Stimulated activated naive CD8-positive, alpha-beta T cell treated with anti-CD3 and anti-CD28 coated beads, Interleukin-15, amount 100 ng/mL, for 72 hours (primary cell): ENCODE measurements at places on chromosomes 6 and 20.

- no peak for DNase-seq
Observed at GRCh38 chr6:161796681-161797080, 522.8 kb upstream of the AGPAT4 start.

GRCh38 chr6:134026597-134026996 lies 25.8 kb downstream of the SLC2A12 start:
- no peak for DNase-seq

DNA sequence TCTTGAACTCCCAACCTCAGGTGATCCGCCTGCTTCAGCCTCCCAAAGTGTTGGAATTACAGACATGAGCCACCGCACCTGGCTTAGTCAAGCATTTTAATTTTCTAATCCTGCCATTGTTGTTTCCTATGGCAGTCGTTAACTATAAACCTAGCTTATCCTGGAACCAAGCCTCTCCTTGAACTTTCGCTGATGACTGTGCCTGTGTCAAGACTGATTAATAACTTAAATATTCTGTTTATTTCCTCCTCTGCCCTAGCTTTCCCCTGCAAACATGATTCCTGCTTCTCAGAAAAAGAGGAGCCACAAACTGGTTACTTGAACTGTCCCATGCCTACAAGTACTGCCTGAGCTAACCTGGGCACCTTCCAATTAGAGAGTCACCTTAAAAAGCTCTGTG lies 1.5 kb downstream of the VNN1 start:
- no peak for DNase-seq

DNA sequence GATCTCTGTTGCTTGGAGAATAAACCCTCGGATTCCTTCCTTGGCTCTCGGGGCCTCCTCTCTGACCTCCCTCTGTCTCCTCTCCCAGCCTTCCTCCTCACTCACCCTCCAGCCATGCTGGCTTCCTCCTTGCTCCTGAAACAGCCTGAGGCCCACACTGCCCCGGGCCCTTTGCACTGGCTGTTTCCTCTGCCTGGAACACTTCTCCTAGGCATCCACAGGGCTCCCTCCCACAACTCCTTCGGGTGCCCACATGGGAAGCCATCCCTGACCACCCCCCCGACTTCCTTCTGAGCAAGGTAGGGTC lies 87.7 kb downstream of the CEBPB start:
- DNase-seq, result no peak

- no peak for DNase-seq
Observed at GRCh38 chr6:82246802-82247504, 591 bp downstream of the IBTK start.

GRCh38 chr6:140441256-140441655 lies 1066.8 kb upstream of the CITED2 start:
- DNase-seq, result no peak

DNA sequence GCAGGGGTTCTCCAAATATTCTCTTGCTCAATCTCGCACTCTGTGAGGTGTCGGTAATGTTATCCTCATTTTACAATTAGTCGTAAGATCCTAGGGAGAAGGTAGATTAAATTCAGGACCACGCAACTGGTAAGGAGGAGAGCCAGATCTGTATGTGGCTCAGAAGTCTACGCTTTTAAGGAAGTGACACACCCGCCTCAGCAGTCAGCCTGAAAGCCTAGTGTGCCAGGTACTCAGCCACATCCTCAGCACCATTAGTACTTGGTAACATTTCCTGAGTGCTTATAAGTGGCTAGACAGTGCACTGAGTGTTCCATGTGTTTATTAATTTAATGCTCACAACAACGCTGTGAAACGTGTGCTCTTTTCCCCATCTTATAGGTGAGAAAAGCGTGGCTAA lies 63.7 kb downstream of the DHX35 start:
- DNase-seq, result no peak

DNA sequence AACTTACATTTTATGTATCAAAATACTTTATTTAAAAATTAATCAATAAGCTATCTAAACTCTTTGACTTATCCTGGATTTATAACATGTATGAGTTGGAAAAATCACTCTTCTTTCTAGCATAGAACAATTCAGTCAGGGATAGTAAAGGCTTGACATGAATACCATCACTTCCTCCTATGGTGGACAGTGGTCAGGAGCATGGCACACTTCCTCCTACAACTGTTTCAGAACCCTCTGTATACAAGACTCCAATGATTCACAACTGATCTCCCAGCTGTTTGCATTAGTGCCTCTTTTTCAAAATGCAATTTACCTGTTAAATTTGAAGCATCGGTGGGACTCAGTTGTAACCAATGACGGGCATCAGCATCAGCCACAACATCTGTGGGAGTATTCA lies 129.7 kb downstream of the RALGAPA2 start:
- no peak for DNase-seq

GRCh38 chr6:14841901-14842421 lies 403.9 kb upstream of the JARID2 start:
- no peak for DNase-seq

DNA sequence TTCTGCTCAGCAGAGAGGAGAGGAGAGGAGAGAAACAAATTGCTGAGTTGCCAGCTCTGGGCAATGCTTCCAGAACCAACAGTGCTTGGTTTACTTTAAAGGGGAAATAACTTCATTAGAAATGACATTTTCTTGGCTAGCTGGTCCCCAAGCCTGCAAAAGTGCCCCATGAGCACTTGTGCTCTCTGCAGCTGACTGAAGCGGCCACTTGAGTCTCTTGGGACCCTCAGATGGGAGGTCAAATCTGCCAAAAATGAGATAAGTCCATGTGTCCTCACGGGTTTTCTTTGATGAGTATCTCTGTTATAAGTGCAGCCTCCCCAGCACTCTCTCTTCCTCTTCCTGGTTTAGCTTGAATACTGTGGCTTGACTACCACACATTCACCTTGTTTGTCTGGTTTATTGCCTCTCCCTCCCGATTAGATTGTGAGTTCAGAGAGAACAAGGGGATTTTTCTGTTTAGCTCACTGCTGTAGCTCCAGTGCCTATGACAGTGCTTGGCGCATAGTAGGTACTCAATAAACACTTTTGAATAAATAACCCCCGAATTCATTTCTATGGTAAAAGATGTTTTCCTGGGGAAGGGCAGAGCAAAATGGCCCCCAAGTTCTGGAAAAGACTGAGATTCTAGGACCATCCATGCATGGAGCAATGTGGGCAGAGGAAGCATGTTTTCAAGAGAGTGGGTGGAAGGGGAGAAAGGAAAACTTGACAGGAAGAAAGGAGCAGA lies 7.0 kb upstream of the RIN2 start:
- DNase-seq, result no peak

- DNase-seq, result no peak
Observed at GRCh38 chr6:88114838-88115237, 51.3 kb downstream of the CNR1 start.
